SK-N-SH (cell line): ENCODE measurements at places on chromosomes 3 and 15. TPM values are rescaled to one million over a fixed set of nuclear protein-coding genes. Genes with fewer than 3 reads are reported as not detected.

GRCh38 chr15:27418726-27419125 is 447.7 kb downstream of the GABRG3 start:
- no peak overlapping the region for H3K27ac ChIP-seq
- no peaks in the 10 kb centered on the region for H3K4me1 ChIP-seq
- H3K4me3 ChIP-seq = no peak overlapping the region
- DNase-seq = peak; percentile 30
- H3K27me3 ChIP-seq = no peaks in the 10 kb centered on the region

DNA sequence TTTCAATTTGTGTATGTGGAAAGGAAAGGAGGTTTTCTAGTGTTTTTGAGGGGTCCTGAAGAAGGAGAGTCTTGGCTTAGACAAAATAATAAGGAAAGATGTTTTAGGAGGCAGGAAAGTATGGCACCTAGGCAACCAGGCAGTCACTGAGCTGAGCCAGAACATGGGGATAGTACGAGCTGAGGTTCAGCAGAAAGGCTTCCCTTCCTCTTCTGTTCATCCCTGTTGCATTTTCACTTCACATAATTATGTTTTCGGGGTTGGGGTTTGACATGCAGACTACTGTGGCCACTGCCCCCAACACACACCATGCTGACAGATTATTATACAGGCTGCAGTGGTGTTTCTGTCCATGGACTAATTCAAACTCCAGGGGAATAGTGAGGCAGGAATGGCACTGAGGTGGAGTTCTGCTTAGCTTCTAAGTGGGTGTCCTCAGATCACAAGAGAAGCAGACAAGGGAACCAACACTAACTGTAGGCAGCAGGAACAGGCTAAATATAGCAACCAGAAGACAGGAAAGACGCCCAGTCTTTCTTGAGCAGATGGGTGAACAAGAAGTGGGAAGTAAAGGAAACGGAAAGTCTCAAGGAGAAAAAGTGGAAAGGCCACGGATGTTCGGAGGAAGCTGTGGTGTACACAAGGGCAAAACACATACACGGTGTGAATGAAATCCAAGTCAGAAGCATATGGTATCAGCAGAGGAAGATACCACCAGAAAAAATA is 305.8 kb downstream of the PLCL2 start:
- no peaks in the 10 kb centered on the region for H3K4me1 ChIP-seq
- no peaks in the 10 kb centered on the region for H3K36me3 ChIP-seq
- DNase-seq = no peak

DNA sequence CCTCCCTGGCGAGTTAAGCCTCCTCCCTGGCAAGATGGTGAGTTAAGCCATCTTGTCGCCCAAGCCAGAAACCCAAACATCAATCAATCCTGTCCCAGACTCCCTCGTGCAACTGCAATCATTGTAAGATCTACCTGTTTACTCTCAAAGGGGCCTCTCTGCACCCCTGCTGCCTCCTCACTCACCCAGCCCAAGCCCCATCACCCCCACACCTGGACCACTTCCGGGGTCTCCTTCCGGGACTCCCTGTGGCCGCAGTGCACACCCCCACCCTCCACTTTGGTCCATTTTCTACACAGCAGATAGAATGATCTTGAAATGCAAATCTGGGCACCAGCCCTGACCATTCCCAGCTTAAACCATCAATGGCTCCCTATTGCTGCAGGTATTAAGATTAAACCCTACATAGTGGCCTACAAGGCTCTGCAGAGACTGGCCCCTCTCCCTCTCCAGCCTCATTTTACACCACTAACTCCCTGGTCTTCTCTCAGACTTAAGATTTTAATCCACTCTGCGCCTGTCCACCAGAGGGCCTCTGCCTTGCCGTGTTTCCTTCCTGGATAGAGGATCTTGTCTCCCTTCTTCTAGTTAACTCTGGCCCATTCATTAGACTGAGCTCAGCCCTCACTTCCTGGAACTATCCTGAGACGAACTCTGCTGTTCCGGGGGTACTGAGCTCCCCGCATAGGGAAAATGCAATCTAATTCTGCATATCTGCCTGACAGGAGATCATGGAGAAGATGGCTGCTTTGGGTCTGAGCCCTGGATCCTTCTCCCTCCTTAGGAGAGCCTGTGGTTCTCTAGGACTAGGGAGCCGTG is 41.9 kb upstream of the SLC6A1 start:
- DNase-seq = peak; percentile 65
- H3K4me3 ChIP-seq = no peak overlapping the region; the same call in 1 of the 2 replicates

Gene MOBP
- polyA plus RNA-seq = not detected in 2 replicates

GRCh38 chr3:14892226-14892625 is 55.2 kb upstream of the NR2C2 start:
- H3K4me3 ChIP-seq = no peak overlapping the region
- H3K36me3 ChIP-seq = no peaks in the 10 kb centered on the region
- DNase-seq = no peak
- no peaks in the 10 kb centered on the region for H3K4me1 ChIP-seq
- no peak overlapping the region for H3K27ac ChIP-seq

- H3K27me3 ChIP-seq = peaks cover 11% of the 10 kb centered on the region; the same call in 1 of the 2 replicates
- no peaks in the 10 kb centered on the region for H3K4me1 ChIP-seq
- no peak overlapping the region for H3K27ac ChIP-seq
- H3K36me3 ChIP-seq = no peaks in the 10 kb centered on the region
- DNase-seq = no peak
Measured at GRCh38 chr3:53509494-53509893, 15.1 kb downstream of the CACNA1D start.

Gene ITPKA
- 1.0 and 2.2 TPM in 2 replicates for polyA plus RNA-seq

Gene ACOX2
- 7.1 and 9.0 TPM in 2 replicates for polyA plus RNA-seq

GRCh38 chr3:166303681-166304080 is 466.5 kb upstream of the BCHE start:
- no peak overlapping the region for H3K4me3 ChIP-seq
- no peak for DNase-seq
- no peaks in the 10 kb centered on the region for H3K27me3 ChIP-seq
- H3K4me1 ChIP-seq = no peaks in the 10 kb centered on the region
- no peak overlapping the region for H3K27ac ChIP-seq
- H3K36me3 ChIP-seq = no peaks in the 10 kb centered on the region

GRCh38 chr3:34988296-34988695 is 651.0 kb upstream of the ARPP21 start:
- no peak for DNase-seq
- no peaks in the 10 kb centered on the region for H3K4me1 ChIP-seq
- no peaks in the 10 kb centered on the region for H3K27me3 ChIP-seq
- H3K27ac ChIP-seq = no peak overlapping the region

- no peaks in the 10 kb centered on the region for H3K4me1 ChIP-seq
- no peaks in the 10 kb centered on the region; the same call in 1 of the 2 replicates for H3K27me3 ChIP-seq
- H3K36me3 ChIP-seq = no peaks in the 10 kb centered on the region
- H3K4me3 ChIP-seq = no peak overlapping the region
Measured at GRCh38 chr15:59741274-59741906, 52.3 kb upstream of the BNIP2 start.

Gene ADAMTS17
- polyA plus RNA-seq = not detected in 2 replicates

DNA sequence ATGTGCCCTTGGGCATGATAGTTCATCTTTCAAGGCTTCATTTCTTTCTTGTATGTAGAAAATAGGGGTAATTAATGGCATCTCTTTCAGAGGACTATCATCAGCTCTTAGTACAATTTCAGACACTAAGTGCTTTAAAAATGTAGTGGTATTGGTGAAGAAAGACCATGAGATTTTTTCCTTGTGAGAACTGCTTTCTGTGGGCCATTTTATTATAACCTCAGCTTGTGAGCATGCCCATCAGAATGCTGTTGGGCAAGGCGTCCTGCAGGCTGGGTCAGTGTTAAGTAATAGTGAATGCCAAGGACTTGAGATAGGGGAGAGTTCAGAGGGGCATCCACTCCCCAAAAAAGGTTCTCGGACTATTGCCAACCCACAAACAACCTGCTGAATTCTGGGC is 187.9 kb downstream of the GHSR start:
- no peaks in the 10 kb centered on the region for H3K27me3 ChIP-seq
- H3K4me3 ChIP-seq = no peak overlapping the region
- DNase-seq = no peak
- H3K36me3 ChIP-seq = peaks cover 45% of the 10 kb centered on the region
- H3K27ac ChIP-seq = no peak overlapping the region

DNA sequence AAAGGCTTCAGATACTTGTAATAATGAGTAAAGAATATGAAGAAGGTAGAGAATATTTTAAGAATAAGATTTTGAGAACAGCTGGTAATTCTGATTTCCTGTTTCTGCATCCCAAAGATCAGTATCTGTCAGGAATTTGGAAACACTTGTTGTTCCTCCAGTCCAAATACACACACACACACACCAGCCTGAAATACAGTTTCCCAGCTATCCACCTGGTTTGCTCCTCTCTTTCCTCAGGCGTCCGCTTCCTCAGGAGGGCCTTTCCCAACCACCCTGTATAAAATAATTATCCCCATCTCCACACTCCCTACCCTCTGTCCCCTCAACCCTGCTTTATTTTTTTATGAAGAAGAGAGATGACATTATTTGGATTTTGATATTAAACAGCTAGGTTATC is 2.0 kb upstream of the FSIP1 start:
- H3K4me1 ChIP-seq = peaks cover 20% of the 10 kb centered on the region
- DNase-seq = no peak
- peak overlapping the region; percentile 87; the same call in 1 of the 2 replicates for H3K27ac ChIP-seq
- H3K36me3 ChIP-seq = no peaks in the 10 kb centered on the region
- peak overlapping the region; percentile 67; the same call in 1 of the 2 replicates for H3K4me3 ChIP-seq

Gene IL17RE
- 0.76 and 0.95 TPM in 2 replicates for polyA plus RNA-seq

Gene IGSF10
- 15.3 and 18.9 TPM in 2 replicates for polyA plus RNA-seq

GRCh38 chr15:70252056-70252950 is 154.6 kb upstream of the TLE3 start:
- no peak overlapping the region for H3K4me3 ChIP-seq
- no peaks in the 10 kb centered on the region for H3K27me3 ChIP-seq
- H3K36me3 ChIP-seq = no peaks in the 10 kb centered on the region
- peak; percentile 70 for DNase-seq
- H3K4me1 ChIP-seq = peaks cover 59% of the 10 kb centered on the region; the same call in 1 of the 2 replicates
- H3K27ac ChIP-seq = peak overlapping the region; percentile 17; the same call in 1 of the 2 replicates

GRCh38 chr15:93005133-93005532 is 83.9 kb downstream of the RGMA start:
- H3K27me3 ChIP-seq = no peaks in the 10 kb centered on the region
- no peak overlapping the region for H3K4me3 ChIP-seq
- no peak for DNase-seq
- no peaks in the 10 kb centered on the region for H3K4me1 ChIP-seq
- H3K27ac ChIP-seq = no peak overlapping the region
- peaks cover 95% of the 10 kb centered on the region for H3K36me3 ChIP-seq

GRCh38 chr15:70494852-70495571 is 268.3 kb downstream of the UACA start:
- H3K27me3 ChIP-seq = no peaks in the 10 kb centered on the region
- no peak overlapping the region for H3K4me3 ChIP-seq
- no peaks in the 10 kb centered on the region for H3K36me3 ChIP-seq

DNA sequence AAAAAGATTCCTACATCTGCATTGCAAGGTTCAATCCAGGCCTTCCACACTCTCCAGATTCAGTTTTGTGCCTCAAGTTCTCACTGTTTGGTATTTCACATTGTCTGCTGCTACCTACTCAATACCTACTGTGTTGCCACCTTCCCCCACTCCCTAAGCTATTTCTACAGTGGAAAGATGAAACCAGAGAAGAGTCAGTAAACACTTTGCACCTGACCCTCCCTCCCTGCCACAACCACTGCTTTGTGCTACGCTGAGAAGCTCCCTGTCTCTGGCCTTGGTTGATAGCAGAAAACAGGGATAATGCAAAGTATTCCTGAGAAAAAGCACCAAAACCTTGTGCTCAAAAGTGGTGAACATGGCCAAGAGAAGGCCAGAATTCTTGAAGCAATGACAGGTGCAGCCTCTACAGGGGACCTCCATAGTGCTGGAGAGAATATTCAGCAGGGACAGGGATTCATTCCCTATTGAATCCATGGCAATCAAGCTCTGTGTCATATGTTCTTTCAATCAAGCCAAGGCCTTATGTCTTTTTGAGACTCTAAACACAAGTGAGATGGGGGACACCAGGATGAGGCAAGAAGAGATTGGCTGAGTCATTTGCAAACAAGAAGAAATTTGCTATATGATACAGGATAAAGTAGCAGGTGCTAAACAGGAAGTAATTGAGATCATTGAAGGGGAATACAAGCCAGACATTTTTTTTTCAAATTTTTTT is 83.5 kb upstream of the LIPC start:
- H3K27me3 ChIP-seq = no peaks in the 10 kb centered on the region; the same call in 1 of the 2 replicates
- H3K4me3 ChIP-seq = no peak overlapping the region
- H3K4me1 ChIP-seq = no peaks in the 10 kb centered on the region
- DNase-seq = no peak

GRCh38 chr3:68996356-68996995 is 17.0 kb downstream of the EOGT start:
- H3K36me3 ChIP-seq = peaks cover 51% of the 10 kb centered on the region
- H3K27me3 ChIP-seq = no peaks in the 10 kb centered on the region
- no peaks in the 10 kb centered on the region for H3K4me1 ChIP-seq
- no peak overlapping the region for H3K4me3 ChIP-seq
- no peak for DNase-seq

- DNase-seq = no peak
- peaks cover 28% of the 10 kb centered on the region; the same call in 1 of the 2 replicates for H3K4me1 ChIP-seq
- H3K4me3 ChIP-seq = no peak overlapping the region
- H3K27me3 ChIP-seq = no peaks in the 10 kb centered on the region; the same call in 1 of the 2 replicates
Measured at GRCh38 chr15:77573802-77574201, 58.9 kb downstream of the LINGO1 start.

Gene PLA2G4E
- not detected in 2 replicates for polyA plus RNA-seq

GRCh38 chr3:49602877-49603411 is 48.7 kb downstream of the BSN start:
- no peak overlapping the region for H3K4me3 ChIP-seq
- H3K27ac ChIP-seq = no peak overlapping the region
- DNase-seq = no peak
- H3K4me1 ChIP-seq = peaks cover 6% of the 10 kb centered on the region; the same call in 1 of the 2 replicates
- H3K27me3 ChIP-seq = no peaks in the 10 kb centered on the region
- H3K36me3 ChIP-seq = no peaks in the 10 kb centered on the region

GRCh38 chr15:41798607-41799487 is 24.6 kb downstream of the MAPKBP1 start:
- no peaks in the 10 kb centered on the region for H3K27me3 ChIP-seq
- no peak for DNase-seq
- H3K4me3 ChIP-seq = no peak overlapping the region
- H3K4me1 ChIP-seq = peaks cover 30% of the 10 kb centered on the region; the same call in 1 of the 2 replicates
- no peak overlapping the region for H3K27ac ChIP-seq

GRCh38 chr15:96306321-96306720 is 24.2 kb upstream of the NR2F2 start:
- no peaks in the 10 kb centered on the region for H3K36me3 ChIP-seq
- no peak overlapping the region for H3K27ac ChIP-seq
- no peaks in the 10 kb centered on the region for H3K4me1 ChIP-seq
- H3K4me3 ChIP-seq = no peak overlapping the region
- H3K27me3 ChIP-seq = no peaks in the 10 kb centered on the region

DNA sequence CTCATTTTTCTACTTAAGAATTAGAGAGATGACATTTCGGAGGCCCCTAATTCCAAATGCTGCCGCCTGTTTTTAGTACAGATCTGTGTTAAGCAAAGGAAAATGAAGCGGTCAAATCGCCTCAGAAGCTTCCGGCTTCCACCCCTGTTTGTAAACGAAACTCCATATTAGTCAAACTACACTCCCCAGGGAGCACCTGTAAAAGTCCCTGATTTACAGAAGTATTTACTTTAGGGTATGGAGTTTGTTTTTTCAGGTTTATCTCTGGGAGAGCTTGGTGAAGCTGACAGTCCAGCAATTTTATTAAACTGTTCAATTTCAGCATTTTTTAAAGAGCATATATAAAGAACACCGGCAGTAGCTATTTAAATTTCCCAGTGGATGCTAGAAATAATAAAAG is 319.8 kb downstream of the FHIT start:
- no peaks in the 10 kb centered on the region for H3K4me1 ChIP-seq
- no peaks in the 10 kb centered on the region for H3K27me3 ChIP-seq
- H3K4me3 ChIP-seq = no peak overlapping the region
